ENCODE measurements at places on chromosomes 1 and 21. TPM values are rescaled to one million over a fixed set of nuclear protein-coding genes. Genes with fewer than 3 reads are reported as not detected.

- H3K4me3 ChIP-seq: no peak overlapping the region
- H3K36me3 ChIP-seq: no peaks in the 10 kb centered on the region
- peaks cover 25% of the 10 kb centered on the region for H3K27me3 ChIP-seq
- H3K27ac ChIP-seq: no peak overlapping the region
- DNase-seq: no peak
- no peaks in the 10 kb centered on the region for H3K4me1 ChIP-seq
These were observed 50.9 kb upstream of the ETV3 start for GRCh38 chr1:157189096-157189495.

GRCh38 chr1:47684964-47685762 is 247.3 kb downstream of the FOXD2 start:
- no peak overlapping the region for H3K4me3 ChIP-seq
- H3K27me3 ChIP-seq: peaks cover 4% of the 10 kb centered on the region
- no peaks in the 10 kb centered on the region for H3K4me1 ChIP-seq
- H3K27ac ChIP-seq: no peak overlapping the region

GRCh38 chr1:9500756-9501754 is 38.2 kb upstream of the SLC25A33 start:
- DNase-seq: no peak
- no peaks in the 10 kb centered on the region for H3K36me3 ChIP-seq
- H3K27ac ChIP-seq: no peak overlapping the region
- H3K4me3 ChIP-seq: no peak overlapping the region

DNA sequence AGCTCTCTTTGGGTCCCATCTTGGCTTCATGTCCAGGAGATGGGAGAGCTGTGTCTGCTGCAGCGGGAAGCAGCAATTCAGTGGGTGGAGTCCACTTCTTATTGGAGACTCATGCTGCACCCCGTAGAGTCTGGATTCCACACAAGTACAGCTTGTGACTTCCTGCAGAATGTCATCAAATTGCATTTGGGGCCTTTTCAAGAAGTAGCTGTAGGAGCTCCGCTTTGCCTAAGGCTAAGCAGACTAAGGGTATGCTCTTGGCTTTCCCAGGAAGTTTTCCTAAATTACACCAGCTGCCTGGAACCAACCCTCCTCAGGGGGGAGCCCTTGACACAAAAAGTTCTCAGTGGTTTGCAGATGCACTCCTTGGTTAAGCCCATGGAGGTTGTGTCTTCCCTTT is 5.7 kb upstream of the MOB3C start:
- no peaks in the 10 kb centered on the region for H3K27me3 ChIP-seq
- DNase-seq: no peak
- no peak overlapping the region for H3K27ac ChIP-seq
- no peaks in the 10 kb centered on the region for H3K4me1 ChIP-seq
- H3K4me3 ChIP-seq: no peak overlapping the region
- H3K36me3 ChIP-seq: no peaks in the 10 kb centered on the region

DNA sequence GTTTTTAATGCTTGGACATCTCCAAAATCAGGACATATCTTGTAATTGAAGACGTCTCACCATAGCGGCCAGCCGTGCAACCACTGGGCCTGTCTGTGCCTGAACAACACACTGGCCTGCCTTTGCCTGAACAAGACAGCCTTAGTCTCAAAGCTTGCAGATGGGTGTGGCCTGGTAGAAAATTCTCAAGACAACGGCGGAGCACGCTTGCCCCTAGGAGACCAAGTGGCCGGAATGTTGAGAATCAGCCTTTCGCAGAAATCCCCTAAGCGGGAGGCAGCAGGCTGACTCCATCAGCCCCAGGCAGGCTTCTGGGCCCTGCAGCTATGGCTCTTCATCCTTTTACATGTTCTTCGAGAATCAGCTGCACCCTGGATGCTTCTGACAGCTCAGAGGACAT is 98.0 kb upstream of the C1orf174 start:
- H3K36me3 ChIP-seq: no peaks in the 10 kb centered on the region
- DNase-seq: no peak
- no peak overlapping the region for H3K27ac ChIP-seq
- no peaks in the 10 kb centered on the region for H3K27me3 ChIP-seq

GRCh38 chr1:204564835-204565234 is 48.6 kb downstream of the MDM4 start:
- H3K27me3 ChIP-seq: no peaks in the 10 kb centered on the region
- no peak for DNase-seq
- no peak overlapping the region for H3K27ac ChIP-seq

DNA sequence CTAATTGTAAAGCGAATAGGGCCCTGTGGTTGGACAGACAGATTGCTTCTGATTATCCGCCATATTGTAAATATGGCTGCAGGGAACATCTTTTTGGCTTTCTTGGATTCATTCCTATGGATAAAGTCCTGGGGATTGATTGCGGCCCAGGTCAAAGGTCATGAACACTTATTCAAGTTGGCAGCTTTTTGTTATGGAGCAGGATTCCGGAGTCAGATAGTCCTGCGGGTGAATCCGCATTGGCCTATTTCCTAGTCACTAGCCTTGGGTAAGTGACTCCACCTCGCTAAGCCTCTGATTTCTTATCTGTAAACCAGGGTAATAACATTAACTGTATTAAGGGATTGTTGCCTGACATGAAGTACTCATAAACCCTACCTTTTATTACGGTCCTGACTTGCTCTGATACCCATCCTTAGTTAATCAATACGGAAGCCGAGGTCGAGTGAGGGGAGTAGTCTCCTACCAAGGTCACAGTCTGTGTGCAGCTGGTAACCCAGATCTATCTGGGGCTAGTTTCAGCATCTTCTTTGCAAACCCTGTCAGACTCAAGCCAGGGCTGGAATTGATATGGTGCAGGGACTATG is 31.7 kb downstream of the EDN2 start:
- H3K27ac ChIP-seq: no peak overlapping the region
- H3K36me3 ChIP-seq: no peaks in the 10 kb centered on the region
- peaks cover 13% of the 10 kb centered on the region for H3K4me1 ChIP-seq
- no peak for DNase-seq
- H3K4me3 ChIP-seq: no peak overlapping the region

- peak; percentile 11 for DNase-seq
- no peak overlapping the region for H3K27ac ChIP-seq
- H3K4me3 ChIP-seq: no peak overlapping the region
- no peaks in the 10 kb centered on the region for H3K4me1 ChIP-seq
These were observed 143.3 kb downstream of the GREM2 start for GRCh38 chr1:240468656-240469055.

- H3K4me3 ChIP-seq: no peak overlapping the region
- H3K36me3 ChIP-seq: no peaks in the 10 kb centered on the region
- H3K4me1 ChIP-seq: no peaks in the 10 kb centered on the region
- no peak overlapping the region for H3K27ac ChIP-seq
- no peaks in the 10 kb centered on the region for H3K27me3 ChIP-seq
These were observed 14.3 kb downstream of the CHI3L2 start for GRCh38 chr1:111241797-111242196.

DNA sequence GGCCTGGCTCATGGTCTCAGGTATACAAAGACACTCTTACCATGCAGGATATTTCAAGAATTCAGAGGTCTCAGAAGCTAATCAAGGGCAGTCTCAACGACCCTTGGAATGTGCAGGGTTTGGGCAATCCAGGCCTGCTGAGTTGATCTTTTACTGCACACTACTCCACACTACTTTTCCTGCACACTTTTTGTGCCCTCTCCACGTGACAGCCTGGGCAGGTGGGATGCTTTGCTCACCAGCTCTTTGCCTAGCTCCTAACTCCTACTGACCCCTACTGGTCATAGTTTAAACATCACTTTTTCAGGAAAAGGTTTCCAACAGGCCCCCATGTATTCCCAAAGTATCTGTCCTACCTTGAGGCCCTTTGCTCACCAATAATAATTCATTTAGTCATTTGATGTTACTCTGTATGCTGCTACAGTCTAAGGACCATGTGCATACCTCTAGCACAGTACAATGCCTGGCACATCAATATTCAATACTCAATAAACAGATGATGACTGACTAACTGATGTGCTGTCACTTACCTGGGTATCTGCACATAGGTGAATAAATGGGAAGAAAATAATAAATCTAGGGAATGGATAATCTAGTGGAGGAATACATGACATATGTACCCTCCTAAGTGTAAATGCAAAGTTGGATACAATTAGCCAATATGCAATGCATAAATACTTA is 9.6 kb downstream of the DUSP23 start:
- H3K27me3 ChIP-seq: peaks cover 4% of the 10 kb centered on the region
- H3K36me3 ChIP-seq: no peaks in the 10 kb centered on the region
- H3K4me1 ChIP-seq: no peaks in the 10 kb centered on the region
- H3K27ac ChIP-seq: no peak overlapping the region
- no peak overlapping the region for H3K4me3 ChIP-seq

DNA sequence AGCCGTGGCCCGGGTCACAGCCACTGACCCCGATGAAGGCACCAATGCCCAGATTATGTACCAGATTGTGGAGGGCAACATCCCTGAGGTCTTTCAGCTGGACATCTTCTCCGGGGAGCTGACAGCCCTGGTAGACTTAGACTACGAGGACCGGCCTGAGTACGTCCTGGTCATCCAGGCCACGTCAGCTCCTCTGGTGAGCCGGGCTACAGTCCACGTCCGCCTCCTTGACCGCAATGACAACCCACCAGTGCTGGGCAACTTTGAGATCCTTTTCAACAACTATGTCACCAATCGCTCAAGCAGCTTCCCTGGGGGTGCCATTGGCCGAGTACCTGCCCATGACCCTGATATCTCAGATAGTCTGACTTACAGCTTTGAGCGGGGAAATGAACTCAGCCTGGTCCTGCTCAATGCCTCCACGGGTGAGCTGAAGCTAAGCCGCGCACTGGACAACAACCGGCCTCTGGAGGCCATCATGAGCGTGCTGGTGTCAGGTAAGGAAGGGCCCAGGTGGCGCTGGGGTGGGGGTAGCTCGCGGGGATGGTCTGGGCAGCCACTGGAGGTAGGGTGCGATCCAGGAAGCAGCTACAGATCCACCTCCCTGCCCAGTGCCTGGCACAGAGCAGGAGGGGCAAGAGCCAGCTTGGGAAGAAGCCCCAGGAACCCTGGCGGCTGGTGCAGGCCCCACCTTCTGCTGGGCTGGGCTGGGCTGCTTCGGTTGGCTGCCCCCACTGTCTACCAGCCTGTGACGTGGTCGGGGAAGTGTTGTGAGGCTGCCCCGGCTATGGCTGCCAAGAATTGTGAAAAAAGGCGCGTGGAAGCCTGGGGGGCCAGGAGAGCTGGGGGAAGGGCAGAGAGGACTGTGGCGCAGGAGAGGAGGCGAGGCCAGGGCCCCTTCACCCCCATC is 3.8 kb downstream of the CELSR2 start:
- no peaks in the 10 kb centered on the region for H3K27me3 ChIP-seq
- peaks cover 32% of the 10 kb centered on the region for H3K4me1 ChIP-seq
- H3K27ac ChIP-seq: peak overlapping the region; percentile 92

DNA sequence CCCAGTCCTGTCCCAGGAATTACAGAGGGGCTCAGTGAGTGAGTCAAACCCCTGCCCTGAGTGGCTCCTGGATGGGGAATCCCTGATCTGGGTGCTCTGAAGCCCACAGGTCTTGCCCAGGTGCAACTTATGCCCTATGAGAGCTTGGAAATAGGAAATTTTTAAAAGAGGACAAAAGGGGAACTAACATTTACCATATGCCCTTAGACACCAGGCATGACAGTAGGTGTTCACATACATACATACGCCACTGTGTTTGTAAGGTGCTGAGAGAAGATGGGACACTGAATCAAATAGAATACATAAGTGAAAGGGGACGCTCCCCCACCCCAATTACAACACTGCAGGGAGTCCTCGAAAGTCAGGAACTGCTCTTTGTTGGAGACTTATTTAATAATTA is 1.4 kb downstream of the CFAP45 start:
- H3K36me3 ChIP-seq: no peaks in the 10 kb centered on the region
- no peaks in the 10 kb centered on the region for H3K4me1 ChIP-seq
- no peak overlapping the region for H3K4me3 ChIP-seq
- no peak for DNase-seq
- no peak overlapping the region for H3K27ac ChIP-seq
- no peaks in the 10 kb centered on the region for H3K27me3 ChIP-seq

DNA sequence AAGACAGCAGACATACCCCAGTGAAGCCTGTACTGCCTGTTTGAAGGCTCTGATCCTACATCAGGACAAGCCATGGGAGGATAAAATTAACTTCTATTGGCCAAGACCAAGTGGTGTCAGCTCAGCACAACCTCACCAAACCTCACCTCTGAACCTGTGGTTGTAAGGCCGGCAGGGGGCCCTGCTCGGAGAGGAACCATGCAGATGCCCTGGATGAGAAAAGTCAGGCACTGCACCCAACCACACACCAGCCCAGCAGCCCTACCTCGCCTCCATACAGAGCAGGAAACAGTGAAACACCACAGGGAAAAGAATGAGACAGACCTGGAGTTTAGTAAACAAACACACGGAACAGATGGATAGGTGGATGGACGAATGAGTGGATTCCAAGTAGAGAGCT is 70.0 kb upstream of the PAX7 start:
- no peak overlapping the region for H3K27ac ChIP-seq
- H3K27me3 ChIP-seq: peaks cover 86% of the 10 kb centered on the region
- no peak overlapping the region for H3K4me3 ChIP-seq
- H3K36me3 ChIP-seq: no peaks in the 10 kb centered on the region
- H3K4me1 ChIP-seq: peaks cover 11% of the 10 kb centered on the region
- no peak for DNase-seq

GRCh38 chr21:45401054-45401518 is 3.9 kb upstream of the COL18A1 start:
- no peak overlapping the region for H3K27ac ChIP-seq
- no peak overlapping the region for H3K4me3 ChIP-seq
- no peaks in the 10 kb centered on the region for H3K27me3 ChIP-seq
- peaks cover 14% of the 10 kb centered on the region for H3K4me1 ChIP-seq
- H3K36me3 ChIP-seq: no peaks in the 10 kb centered on the region

DNA sequence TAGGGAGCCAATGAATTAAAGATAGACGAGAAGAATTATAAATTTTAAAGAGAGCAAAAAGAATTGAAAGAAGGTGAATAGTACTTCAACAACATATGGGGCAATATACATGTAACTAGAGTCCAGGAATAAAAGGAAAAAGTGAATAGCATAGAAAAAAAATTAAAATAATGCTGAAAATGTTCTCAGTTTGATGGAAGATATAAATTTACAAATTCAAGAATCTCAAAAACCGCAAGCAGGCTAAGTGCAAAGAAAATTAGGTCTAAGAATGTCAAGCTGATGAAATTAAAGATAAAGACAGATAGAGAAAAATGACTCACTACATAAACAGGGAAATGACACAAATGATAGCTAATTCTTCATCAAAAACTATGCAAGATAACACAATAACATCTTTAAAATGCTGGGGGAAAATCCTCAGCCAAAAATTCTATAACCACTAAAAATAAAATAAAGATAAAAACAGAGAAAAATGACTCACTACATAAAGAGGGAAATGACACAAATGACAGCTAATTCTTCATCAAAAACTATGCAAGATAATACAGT is 326.3 kb downstream of the TBX15 start:
- H3K27ac ChIP-seq: no peak overlapping the region
- H3K4me1 ChIP-seq: no peaks in the 10 kb centered on the region
- no peaks in the 10 kb centered on the region for H3K27me3 ChIP-seq
- H3K4me3 ChIP-seq: no peak overlapping the region
- no peak for DNase-seq

The NID1 gene
- 321 TPM for total RNA-seq

The KCNA3 gene
- 0.44 TPM for total RNA-seq

The CLDN19 gene
- total RNA-seq: 183 TPM
